ENCODE measurements at places on chromosomes 16 and 17.

GRCh38 chr17:35568561-35568960, 7.9 kb upstream of the SLFN14 start:
- no peak for DNase-seq

DNA sequence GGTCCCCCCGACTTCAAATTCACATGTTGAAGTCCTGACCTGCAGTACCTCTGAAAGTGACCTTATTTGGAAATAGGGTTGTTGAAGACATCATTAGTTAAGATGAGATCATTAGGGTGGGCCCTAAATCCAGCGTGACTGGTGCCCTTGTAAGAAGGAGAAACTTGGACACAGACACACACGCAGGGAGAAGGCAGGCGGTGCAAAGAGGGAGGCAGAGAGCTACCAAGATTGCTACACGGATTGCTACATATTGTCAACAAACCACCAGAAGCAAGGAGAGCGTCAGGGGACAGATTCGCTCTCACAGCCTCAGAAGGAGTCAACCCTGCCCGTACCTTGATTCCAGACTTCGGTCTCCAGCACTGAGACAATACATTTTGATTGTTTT, 6.8 kb upstream of the WBP2 start:
- DNase-seq: no peak

GRCh38 chr17:43778337-43779144, at the start of gene DUSP3:
Gene DUSP3 (minus strand): TSS chr17:43778977. CDS start chr17:43778924, 53 bp downstream.
- DNase-seq: peak; percentile 54

DNA sequence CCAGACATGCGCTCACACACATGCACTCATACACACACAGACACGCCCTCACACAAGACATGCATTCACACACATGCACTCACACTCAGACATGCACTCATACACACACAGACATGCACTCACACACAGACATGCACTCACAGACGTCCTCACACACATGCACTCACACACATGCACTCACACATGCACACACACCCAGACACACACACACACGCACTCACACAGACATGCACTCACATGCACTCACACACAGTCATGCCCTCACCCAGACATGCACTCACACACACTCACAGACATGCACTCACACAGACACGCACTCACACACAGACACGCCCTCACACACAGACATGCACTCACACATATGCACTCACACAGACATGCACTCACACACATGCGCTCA, 2.1 kb upstream of the ZNF469 start:
- DNase-seq: no peak

GRCh38 chr17:82536512-82537201, 17.1 kb downstream of the FOXK2 start:
- DNase-seq: no peak

DNA sequence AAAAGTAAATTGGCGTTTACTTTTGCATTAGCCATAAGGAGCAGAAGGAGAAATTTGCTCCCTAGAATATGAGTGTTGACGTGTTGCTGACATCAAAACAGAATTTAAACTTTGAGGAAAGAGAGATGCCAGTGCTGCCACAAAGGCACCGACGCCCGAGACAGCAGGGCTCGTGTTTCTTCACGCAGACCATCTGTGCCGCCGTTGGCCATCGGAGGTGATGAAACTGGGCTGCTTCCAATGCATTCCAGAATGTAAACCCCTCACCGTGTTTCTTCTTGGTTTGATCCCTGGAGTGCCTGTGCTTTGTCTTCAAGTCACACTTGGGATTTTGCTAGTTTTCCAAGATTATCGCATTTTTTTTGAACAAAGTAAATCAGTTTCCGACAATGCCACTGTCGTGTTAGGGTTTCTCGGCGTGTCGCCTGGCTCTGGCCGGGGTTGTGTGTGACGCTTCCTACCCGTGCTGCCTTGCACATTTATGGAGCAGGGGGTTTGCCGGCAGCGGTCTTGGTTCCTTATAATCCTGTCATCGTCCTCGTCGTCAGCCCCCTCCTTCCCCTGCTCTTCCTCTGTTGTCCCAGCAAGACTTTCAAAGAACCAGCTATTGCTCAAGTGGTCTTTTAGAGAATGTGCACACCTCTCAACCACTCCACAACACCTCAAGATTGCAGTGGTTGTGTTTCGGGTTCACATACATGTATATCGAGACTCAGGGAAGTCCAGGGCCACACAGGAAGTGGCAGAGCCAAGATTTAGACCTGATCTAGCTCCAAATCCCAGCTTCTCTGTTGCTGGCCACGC, 103.9 kb downstream of the METRNL start:
- no peak for DNase-seq

DNA sequence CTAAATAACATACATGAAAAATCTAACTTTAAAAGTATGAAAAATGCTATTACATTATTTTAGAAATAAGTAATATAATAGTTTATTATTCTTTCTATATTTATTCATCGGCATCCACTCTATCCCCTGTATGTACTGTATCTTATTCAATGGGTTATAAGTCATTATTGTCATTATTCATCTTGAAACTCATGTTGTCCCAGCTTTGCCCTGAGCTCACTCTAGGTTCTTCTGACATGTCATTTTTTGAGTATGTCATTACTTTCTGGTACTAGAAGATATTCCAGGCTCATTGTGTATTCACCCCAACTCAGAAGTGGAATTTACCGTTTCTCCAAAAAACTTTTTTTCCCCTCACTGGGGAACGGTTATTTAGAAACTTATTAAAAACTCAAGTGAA, 53.0 kb upstream of the MNT start:
- DNase-seq: no peak

DNA sequence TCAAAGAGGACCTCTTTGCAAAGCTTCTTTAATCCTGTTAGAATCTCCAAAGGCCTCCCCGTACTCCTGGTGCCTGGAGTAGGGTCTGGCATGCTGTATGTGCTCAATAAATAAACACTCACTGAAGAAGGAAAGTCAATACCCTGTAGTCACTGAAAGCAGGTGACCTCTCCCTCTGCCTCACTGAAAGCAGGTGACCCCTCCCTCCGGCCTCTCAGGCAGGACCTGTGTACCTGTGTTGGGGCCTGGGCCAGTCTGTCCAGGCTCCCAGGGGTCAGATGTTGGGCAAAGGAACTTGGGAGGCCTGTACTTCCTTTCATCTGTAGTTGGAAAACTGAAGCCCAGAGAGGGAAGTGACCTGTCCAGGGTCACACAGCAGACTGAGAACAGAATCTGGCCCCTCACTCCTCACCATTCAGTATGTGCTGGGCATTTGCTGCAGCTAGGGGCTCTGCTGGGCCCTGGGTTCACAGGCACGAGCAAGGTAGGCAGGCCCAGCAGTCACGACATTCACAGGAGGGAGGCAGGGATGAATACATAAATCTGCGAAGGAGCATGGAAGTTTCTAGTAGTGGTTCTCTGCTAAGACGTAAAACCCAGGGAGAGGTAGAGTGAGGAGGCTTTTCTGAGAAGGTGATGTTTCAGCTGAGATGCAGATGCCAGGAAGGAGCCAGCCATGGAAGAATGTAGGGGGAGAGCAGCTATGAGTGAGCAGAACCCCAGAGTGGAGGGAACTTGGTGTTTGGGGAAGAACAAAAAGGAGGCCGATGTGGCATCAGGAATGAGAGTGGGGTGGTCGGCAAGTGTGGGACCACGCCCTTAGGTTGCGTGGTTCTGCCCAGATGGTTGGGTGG, 64.0 kb downstream of the NKD1 start:
- DNase-seq: no peak

- no peak for DNase-seq
Observed at GRCh38 chr17:2689411-2690164, 22.0 kb downstream of the CLUH start.

DNA sequence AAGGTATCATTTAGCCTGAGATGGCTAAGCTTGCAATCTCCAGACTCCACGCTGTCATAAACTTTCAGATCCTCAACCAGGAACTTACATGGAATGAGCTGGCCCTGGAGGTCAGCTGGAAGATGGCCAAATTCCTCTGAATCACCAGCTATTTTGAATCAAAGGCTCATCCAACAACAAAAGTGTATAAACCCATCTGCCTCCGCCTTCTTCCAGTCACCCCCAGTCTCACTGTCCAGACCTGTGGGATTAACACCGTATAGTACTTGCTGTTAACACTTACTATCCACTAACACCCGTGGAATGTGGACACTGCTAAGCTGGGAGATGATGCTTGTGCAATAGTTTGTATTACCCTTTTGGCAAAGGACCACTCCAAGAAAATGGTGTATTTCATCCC, 1.9 kb upstream of the LCMT1 start:
- DNase-seq: no peak

- DNase-seq: no peak
Observed at GRCh38 chr16:17149904-17150483, 320.8 kb downstream of the XYLT1 start.

DNA sequence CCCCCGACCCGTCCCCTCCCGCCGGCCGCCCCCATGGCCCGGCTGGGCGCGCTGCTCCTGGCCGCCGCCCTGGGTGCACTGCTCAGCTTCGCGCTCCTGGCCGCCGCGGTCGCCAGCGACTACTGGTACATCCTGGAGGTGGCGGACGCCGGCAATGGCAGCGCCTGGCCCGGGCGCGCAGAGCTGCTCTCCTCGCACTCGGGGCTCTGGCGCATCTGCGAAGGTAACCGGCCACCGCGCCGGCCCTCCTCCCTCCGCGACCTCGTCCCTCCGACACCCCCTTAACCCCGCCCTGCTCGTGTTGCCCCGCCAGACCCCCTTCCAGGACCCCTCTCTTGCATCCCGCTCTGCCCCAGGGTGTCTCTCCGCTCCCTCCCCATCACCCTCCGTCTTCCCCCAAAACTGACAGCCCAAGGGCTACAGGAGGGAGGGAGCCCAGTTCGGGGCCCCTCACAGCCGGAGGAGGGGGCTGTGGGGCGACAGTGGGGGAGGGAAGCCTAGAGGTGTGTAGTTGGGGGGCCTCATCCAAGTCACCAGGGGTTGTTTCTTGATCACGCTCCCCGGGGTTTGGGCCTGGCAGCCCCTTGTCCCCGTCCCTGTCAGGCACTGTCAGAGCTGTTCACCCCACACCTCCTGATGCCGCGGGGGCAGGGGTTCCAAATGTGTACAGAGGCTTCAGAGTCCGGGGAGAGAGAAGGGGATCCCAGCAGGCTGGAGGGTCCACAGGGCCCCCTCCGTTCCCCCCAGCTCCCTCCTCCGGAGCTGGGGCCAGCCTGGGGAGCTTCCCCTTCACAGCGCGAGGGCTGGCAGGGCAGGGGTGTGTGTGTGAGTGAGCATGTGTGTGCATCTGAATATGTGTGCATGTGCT, 794 bp downstream of the TMEM235 start:
- DNase-seq: no peak
